ENCODE measurements at places on chromosomes 5 and 9.

GRCh38 chr9:132409828-132410528 lies at the start of gene CFAP77:
TSS of gene CFAP77 (plus strand) at chr9:132410211. CDS start at chr9:132410272, 61 bp downstream.
- no peaks in the 10 kb centered on the region for H3K27me3 ChIP-seq
- H3K36me3 ChIP-seq, result no peaks in the 10 kb centered on the region
- H3K4me1 ChIP-seq, result peaks cover 43% of the 10 kb centered on the region
- H3K4me3 ChIP-seq, result no peak within 1 kb of the TSS

DNA sequence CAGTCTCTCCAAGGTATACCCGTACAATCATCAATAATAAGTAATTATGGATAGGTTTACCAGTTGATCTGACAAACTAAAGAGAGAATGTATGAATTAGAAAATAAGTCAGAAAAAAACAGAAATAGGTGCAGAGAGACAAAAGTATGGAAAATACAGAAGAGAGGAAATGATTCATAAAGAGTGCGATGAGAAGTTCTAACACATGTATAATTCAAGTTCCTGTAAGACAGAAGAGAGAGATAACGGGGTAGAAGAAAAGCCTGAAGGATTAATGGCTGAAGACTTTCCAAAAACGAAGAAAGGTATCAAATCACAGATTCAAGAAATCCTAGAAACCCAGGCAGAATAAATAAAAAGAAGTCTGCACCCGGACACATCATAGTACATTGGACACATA lies 16.2 kb upstream of the SMU1 start:
- H3K27me3 ChIP-seq, result no peaks in the 10 kb centered on the region
- no peaks in the 10 kb centered on the region for H3K36me3 ChIP-seq
- H3K4me1 ChIP-seq, result no peaks in the 10 kb centered on the region
- no peak for DNase-seq
- H3K4me3 ChIP-seq, result no peak overlapping the region

DNA sequence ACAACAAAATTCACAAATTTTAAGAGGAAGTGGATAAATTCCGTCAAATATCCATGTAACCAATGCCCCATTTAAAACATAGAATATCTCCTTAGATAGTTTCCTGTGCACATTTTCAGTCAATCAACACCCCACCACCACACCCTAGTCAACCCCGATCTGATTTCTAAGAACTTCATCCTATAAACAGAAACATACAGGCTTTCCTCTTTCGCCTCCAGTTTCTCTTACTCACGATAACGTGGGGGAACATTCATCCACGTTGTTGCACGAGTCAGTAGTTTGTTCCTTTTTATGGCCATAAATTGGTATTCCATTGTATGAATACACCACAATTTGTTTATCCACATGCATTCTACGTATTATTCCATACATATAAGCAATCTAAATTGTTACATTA lies 35.6 kb upstream of the TRIO start:
- no peak overlapping the region for H3K27ac ChIP-seq
- H3K4me1 ChIP-seq, result peaks cover 8% of the 10 kb centered on the region
- no peaks in the 10 kb centered on the region for H3K27me3 ChIP-seq

GRCh38 chr5:125409234-125409860 lies 662.9 kb upstream of the ZNF608 start:
- no peaks in the 10 kb centered on the region for H3K36me3 ChIP-seq
- H3K27me3 ChIP-seq, result no peaks in the 10 kb centered on the region
- DNase-seq, result no peak
- H3K4me3 ChIP-seq, result no peak overlapping the region
- H3K27ac ChIP-seq, result no peak overlapping the region

Measured in Karpas-422 (cell line).